Activated B cell treated with CpG ODN at 0.5 μM for 24 hours (primary cell): ENCODE measurements at places on chromosomes 5 and 9. TPM values are rescaled to one million over a fixed set of nuclear protein-coding genes. Genes with fewer than 3 reads are reported as not detected.

GRCh38 chr9:34252670-34253459 is 74.0 kb downstream of the UBAP1 start:
- DNase-seq: peak; percentile 33

GRCh38 chr5:150172145-150172544 is 5.6 kb downstream of the CDX1 start:
- DNase-seq: no peak

DNA sequence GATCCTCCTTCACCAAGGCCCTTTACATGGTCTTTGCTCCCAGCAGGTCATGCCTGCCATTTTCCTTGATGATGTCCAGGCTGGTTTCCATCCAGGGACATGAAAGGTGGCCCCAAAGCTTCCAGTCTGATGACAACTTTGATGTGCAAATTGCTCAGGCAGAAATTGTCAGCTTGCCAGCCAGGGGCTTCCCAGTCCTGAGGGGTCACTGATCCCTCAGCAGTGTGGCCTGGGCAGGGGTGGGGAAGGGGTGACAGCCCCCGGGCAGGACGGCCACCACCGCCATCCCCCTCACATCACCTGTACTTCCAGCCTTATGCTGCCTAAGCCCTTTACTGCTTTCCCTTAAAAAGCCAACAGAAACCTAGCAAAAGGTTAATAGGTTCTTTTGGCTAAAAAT is 96.3 kb downstream of the ANKRD33B start:
- no peak for DNase-seq

- DNase-seq: no peak
These were observed 49.9 kb downstream of the ZFAND5 start for GRCh38 chr9:72315089-72315509.

GRCh38 chr5:171953860-171954701 is 52.4 kb downstream of the FBXW11 start:
- DNase-seq: no peak

- DNase-seq: no peak
These were observed 49.7 kb downstream of the OLFM1 start for GRCh38 chr9:135136991-135137832.

DNA sequence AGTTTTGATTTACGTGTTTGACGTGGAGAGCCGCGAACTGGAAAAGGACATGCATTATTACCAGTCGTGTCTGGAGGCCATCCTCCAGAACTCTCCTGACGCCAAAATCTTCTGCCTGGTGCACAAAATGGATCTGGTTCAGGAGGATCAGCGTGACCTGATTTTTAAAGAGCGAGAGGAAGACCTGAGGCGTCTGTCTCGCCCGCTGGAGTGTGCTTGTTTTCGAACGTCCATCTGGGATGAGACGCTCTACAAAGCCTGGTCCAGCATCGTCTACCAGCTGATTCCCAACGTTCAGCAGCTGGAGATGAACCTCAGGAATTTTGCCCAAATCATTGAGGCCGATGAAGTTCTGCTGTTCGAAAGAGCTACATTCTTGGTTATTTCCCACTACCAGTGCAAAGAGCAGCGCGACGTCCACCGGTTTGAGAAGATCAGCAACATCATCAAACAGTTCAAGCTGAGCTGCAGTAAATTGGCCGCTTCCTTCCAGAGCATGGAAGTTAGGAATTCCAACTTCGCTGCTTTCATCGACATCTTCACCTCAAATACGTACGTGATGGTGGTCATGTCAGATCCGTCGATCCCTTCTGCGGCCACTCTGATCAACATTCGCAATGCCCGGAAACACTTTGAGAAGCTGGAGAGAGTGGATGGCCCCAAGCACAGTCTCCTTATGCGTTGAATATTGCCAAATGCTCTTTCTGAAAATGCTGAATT is 850 bp downstream of the RRAGA start:
- no peak for DNase-seq

DNA sequence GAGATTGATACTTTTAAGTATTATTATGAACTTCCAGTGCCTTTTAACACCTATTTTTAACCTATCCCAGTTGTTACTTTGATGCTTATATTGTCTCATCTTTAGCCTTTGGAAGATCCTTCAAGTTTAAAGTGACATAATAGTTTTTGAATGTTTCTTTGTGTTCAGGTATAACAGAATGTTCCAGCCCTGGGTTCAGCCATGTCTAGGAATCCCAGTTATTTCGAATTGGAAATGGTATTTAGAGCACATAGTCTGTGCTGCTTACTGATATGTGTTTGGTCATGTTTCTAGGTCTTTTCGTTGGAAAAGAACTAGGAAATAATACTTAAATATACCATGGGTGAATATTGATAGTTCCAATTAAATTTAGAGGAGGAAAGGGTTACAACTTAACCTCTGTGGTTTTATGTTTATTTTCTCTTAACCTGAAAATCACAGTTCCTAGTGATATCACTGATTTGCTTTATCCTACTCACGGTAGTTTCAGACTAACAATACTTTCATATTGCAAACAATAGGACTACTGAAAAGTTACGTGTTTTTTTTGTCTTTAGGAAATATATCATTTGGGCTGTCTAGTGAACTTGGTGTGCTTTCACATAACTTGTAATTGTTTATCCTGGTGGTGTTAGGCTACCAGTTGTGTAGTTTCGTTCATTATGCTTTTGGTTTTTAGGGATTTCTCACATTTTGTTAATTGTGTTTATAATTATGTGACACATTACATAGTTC is 37.8 kb downstream of the UHRF2 start:
- no peak for DNase-seq

DNA sequence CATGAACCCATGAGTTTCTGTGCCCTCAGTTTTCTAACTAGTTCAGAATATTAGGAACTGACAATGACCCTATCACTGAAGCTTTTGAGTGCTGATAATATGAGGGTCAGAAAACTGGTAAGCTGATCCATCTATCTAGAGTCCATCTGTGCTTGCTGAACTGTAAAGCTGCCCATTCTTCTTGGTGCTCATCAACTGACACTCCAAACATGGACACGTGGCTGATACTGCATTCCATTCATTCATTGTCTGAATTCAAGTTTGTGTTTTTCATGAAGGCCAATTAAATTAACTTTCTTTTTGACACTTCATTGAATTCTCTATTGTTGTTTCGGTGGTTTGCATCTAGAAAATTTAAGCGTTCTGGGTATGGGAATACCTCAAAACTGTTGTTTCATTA is 17.6 kb downstream of the NREP start:
- no peak for DNase-seq

DNA sequence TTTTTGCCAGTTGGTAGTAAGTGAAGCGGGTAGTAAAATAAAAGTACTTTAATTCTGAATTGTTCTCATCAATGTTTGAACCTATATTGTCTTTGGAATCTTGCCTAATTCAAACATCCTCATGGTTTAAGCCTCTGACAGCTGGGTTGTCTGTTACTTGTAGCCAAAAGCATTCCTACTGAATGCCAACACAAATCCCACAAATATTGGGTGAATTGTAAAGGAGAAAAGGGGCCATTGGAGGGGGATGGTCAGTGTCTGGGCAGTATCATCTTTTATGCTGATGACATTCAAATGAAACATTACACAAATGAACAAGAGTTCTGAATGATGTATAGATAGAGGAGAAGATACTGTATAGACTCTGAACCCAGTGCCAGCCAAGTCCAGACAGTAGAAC is 309.5 kb downstream of the OSTF1 start:
- no peak for DNase-seq

- DNase-seq: no peak
These were observed 96.4 kb downstream of the RFK start for GRCh38 chr9:76297721-76298239.

DNA sequence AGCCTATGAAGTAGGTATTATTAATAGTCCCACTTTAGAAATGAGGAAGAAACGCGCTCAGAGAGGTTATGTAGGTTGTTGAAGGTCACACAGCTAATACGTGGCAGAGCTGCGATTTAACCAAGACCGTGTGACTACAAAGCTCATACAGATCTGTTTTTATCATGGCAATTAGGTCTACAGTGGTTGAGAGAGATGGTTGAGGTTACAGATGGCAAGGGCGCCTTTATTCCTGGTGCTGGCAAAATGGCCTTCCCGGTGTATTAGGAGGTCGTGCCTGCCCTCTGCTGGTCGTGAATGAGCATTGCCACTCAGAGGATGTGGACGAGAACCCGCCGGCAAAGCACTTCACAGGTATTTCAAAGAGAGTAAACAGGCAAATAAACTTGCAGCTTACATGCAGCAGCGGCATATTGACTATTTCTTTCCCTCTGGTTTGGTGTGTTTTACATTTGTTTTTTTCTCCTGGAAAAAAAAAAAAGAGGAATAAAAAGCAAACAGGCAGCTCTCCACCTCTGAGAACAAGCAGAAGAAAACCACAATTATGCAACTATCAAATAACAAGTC is 65.3 kb upstream of the EGFLAM start:
- DNase-seq: peak; percentile 21

DNA sequence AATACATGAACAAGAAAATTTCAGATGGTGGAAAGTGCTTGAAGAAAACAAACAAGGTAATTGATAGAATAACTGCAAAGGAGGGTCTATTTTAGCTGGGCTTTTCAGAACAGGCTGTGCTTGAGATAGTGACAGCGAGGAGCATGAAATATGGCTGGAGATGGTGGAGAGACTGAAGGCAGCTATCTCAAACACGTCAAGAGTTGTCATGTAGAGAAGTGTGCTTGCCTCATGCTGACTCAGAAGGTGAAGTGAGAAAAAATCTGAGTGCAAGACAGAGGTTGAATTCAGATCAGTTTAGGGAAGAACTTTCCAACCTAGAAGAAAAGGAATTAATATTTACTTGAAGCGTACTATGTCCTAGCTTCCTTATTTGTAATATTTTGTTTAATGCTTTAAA is 115.5 kb upstream of the RANBP3L start:
- DNase-seq: no peak

DNA sequence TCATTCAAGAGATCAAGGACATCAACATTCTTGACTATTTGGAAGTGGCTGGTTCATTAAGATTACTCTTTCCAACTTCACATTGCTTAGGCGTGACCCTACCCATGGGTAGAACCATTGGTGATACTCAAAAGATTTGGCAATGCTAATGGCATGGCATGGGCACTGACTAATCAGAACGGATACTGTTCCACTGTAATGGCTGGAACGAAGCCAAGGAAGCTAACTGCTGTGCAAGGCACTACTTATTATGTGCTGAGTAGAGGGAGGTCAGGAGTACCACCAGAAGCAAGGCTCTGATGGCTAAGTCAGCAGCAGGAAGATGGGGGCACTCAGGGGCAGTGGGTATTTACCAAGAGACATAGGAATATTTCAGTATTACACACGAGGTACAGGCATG is 31.9 kb downstream of the GNA14 start:
- no peak for DNase-seq

DNA sequence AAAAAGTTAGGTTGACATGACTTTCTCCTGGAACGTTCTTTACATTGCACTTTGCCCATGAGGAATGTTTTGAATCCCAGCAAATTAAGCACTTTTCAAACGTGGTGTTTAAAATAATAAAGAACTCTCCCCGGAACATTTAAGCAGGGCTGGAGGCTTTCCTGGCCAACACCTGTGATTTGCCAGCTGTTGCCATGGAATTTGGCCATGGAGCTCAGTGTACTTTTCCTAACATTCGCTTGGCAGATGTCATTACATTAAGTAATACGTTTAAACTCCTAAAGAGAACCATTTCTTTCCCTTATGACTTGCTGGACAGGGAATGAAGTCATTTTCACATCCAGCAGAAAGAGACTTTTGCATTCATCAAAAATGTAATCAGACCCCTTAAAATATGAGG is 146.1 kb downstream of the GAS1 start:
- no peak for DNase-seq

DNA sequence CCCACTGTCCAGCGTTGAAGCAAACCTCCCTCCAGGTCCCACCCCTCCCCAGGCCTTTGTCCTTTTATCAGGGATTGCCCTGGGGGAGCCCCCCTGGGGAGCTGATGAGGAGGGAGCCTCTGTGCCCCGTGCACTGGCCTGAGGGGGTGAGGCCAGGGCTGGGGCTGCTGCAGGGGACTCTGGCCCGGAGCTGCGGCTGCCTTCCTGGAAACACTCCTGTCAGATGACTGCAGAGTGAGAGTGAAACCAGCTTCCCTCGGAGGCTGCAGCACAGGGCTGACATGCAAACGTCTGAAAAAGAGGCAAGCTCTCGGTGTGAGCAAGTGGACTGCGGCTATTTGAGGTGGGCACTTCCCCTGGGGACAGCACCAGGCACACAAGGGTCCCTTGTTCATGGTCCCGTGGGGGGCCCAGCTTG is 4.6 kb upstream of the TRAF2 start:
- DNase-seq: peak; percentile 29

GRCh38 chr5:170097934-170098333 is 7.8 kb upstream of the FOXI1 start:
- DNase-seq: no peak

GRCh38 chr5:38023799-38024198 is 184.0 kb upstream of the GDNF start:
- no peak for DNase-seq

DNA sequence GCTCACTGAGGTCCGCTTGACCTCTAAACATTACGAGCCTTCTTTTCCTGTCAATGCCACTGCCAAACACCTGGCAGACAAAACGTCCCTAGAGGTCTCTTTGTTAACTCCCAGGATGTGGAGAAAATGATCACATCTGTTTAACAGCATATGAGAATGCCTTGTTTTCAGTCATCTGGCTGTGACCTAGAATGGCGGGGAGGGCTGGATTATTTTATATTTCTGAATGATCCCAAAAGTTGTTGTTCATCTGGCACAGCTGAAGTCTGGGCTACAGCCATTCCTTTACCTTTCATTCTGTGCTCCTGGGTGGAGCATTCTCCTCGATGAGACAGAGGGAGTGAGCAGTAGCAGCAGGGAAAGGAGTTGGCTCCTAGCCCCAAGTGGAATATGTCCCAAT is 138.2 kb downstream of the PRDM6 start:
- no peak for DNase-seq

The PKD2L2 gene
- total RNA-seq: not detected in 2 replicates

The CERCAM gene
- total RNA-seq: 1.7 TPM in 2 replicates

The NRG2 gene
- total RNA-seq: 0.07 TPM in 1 of 2 replicates, not detected in the other

The BARHL1 gene
- not detected in 2 replicates for total RNA-seq

The CBY3 gene
- total RNA-seq: not detected in 2 replicates

The PLPP7 gene
- total RNA-seq: 0.39 and 0.53 TPM in 2 replicates

The FOXD4L4 gene
- total RNA-seq: 0.29 and 0.39 TPM in 2 replicates
